ENCODE measurements at places on chromosomes 5 and 9.

GRCh38 chr9:38194870-38195269, 125.8 kb upstream of the SHB start:
- no peak for DNase-seq

DNA sequence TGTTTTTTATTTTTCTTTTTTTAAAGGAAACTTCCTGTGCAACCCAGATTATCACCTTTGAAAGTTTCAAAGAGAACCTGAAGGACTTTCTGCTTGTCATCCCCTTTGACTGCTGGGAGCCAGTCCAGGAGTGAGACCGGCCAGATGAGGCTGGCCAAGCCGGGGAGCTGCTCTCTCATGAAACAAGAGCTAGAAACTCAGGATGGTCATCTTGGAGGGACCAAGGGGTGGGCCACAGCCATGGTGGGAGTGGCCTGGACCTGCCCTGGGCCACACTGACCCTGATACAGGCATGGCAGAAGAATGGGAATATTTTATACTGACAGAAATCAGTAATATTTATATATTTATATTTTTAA, 2.1 kb downstream of the CSF2 start:
- no peak for DNase-seq

- no peak for DNase-seq
Observed at GRCh38 chr5:132198571-132198970, 29.1 kb downstream of the P4HA2 start.

DNA sequence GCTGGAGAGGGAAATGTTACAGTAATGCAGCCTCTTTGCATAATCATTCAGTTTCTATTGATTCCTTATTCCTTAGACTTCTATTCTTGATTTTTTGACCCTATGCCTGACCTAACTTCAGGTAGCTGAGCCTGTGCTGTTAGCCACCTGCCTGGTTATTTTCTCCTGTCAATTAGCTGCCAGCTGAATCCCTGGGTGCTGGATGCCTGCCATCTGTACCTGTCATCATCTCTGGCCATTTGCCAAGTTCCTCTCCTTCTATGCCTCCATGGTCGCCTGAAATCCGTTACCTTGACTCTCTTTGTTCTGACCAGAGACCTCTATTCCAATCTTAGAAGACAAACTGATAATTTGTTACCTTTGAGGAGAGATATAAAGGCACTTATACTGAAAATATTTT, 178.3 kb downstream of the CAVIN4 start:
- no peak for DNase-seq

GRCh38 chr5:55894135-55894534, 43.0 kb downstream of the IL31RA start:
- no peak for DNase-seq

DNA sequence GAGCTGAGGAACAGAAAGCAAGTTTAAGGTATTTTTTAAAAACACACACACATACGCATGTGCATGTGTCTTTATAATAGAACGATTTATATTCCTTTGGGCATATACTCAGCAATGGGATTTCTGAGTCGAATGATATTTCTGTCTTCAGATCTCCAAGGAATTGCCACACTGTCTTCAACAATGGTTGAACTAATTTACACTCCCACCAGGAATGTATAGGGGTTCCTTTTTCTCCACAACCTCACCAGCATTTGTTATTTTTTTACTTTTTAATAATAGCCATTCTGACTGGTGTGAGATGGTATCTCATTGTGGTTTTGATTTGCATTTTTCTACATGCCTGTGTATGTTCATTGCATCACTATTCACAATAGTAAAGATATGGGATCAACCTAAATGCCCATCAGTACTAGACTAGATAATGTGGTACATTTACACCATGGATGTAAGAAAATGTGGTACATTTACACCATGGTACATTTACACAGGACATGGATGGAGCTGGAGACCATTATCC, 60.3 kb upstream of the MAP3K1 start:
- no peak for DNase-seq

DNA sequence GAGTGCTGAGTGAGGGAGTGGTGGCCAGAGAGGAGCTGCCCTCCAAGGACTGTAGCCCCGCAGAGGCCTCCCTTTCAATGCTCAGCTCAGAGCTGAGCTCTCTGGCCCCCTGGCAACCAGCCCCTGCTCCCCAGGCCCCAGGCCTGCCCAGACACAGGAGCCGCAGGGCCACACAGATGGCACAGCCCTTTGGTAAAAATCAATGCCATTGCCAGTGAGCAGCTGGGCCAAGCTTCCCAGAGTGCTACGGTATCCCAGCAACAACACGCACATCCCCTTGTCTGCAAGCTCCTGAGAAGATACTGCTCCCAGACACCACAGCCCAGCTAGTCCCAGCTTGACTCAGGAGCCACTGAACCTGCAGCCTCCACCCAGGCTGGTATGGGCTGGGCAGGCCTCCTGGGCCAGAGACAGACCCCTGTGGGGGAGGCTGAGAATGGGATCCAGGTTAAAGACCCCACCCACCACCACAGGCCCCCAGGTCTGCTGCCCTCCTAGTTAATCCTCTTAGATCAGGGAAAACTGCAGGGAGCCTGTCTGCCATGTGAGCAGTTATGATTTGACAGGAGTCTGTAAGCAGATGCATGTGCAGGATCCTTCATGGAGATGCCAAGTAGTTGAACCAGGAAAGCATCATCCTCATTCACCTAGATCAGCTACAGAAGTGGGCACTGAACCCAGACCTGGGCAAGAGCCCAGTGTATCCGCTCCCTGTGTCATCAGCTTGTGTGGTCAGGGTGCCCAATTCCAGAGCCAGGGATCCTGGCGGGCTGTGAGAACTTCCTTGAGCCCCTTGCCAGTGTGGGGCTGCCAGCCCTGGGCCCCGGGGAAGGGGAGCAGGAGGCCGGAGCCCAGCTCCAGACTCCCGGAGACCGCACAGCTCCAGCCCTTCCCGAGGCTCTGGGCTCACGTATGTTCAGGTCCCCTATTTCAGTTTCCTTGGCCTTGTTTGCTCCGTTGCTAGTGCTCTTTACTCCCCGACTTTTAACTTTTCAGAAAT, 26.7 kb upstream of the ADAMTS2 start:
- DNase-seq = no peak

- DNase-seq = no peak
Observed at GRCh38 chr5:145429170-145429569, 406.0 kb downstream of the PRELID2 start.

DNA sequence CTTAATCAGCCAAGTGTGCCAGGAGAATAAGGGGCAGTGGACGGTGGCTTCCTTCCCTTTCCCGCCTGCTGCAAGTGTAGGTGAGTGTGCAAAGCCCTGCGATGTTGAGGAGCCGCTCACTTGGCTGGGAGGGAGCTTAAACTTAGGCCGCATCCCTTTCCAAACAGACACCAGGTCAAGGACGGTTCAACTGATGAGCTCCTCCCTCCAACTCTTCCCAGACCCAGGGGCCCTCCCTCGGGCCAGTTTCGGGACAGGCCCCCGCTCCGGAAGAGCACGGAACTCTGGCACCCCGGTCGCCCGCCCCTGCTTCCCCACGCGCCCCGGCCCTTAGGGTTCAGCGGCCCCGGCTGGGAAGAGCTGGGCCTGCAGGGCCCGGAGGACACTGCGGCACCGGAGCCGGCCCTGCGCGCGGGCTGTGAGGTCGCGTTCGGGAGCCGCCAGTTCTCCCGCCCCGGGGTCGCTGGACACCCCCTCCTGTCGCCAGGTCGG, 481 bp downstream of the MRPL36 start:
- peak; percentile 15 for DNase-seq

DNA sequence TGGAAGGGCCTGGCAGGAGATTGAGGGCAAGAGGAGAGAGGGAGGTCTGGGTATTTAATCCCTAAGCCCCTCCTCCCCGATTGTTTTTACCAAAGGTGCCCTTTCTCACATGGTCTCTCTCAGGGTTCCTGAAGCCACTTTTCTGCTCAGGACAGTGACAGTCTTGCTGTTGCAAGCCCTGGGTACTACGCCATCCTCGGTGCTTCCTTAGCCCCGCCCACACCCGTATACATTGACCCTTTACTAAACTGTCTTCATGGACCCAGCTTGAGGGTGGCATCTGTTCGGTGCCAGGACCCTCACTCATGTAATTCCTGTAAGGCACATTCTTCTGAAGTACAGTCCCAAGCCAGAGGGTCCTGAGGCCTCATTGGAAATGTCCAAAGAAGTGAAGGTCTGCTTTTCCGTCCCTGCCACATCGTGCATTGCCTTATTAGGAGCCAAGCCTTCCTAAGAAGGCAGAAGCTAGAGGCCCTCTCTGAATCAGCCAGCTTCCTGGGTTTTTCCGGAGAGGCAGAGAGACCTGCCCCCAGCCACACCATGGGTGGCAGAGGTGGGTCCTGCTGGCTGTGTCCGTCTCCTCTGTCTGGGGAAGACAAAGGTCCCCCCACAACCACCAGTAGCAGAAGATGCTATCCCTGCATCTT, 1.9 kb upstream of the SH3PXD2B start:
- no peak for DNase-seq

DNA sequence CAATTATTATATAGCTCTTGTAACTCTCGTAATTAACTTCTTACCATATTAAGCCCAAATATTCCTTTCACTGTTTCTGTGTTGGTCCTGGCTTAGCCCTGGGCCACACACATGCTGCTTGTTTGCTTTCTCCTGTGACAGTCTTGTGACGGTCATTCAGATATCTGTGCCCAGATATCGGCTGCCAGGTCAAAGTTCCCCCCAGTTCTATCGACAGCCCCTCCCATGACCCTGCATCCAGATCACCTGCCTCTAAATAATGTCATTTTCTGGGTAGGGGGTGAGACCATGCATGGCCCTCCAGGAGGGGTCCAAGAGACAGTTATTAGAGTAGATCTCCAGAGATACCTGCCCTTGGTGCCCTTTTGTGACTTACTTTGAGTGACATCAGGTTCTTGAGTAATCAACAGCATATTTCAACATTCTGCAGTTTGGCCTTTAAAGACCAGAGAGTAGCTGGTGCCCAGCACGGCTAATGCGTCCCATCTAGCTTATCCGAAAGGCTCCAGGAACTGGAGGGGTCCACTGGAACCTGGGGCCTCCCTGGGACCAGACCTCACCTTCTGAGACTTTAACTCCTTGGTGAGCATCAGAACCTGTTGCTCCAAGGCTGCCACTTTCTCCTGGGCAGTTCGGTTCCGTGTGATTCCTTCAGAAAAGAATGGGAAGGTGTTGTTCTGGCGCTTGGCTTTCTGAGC, 26.9 kb downstream of the TBC1D2 start:
- no peak for DNase-seq

GRCh38 chr5:67999391-67999790, 216.2 kb upstream of the PIK3R1 start:
- no peak for DNase-seq

- no peak for DNase-seq
Observed at GRCh38 chr9:73125651-73126050, 26.0 kb upstream of the ANXA1 start.

- DNase-seq = peak; percentile 67
Observed at GRCh38 chr9:13478639-13479038, 199.1 kb upstream of the MPDZ start.

GRCh38 chr9:38626006-38626405, 5.6 kb upstream of the ANKRD18A start:
- DNase-seq = no peak

DNA sequence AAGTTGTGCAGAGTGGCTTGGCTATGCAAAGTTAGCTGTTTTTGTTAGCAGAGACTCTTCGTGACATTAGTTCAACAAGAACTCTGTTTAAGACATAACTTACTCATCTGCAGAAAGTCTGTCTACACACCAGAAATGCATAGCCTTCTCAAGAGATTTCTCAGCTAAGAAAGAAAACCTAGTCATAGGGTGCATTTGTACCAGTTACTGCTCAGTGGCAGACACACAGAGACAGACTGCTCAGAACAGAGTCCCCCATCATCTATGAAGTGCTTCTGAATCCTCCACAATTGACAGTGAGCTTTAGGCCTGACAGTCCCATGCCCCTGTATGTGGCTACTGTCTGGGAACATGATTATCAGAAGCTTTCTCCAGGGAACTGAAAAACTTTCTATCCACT, 56.1 kb upstream of the IFNK start:
- no peak for DNase-seq

GRCh38 chr5:118906947-118907346, 81.4 kb downstream of the DTWD2 start:
- DNase-seq = no peak

GRCh38 chr5:71836559-71837112, 117.6 kb downstream of the CARTPT start:
- DNase-seq = no peak

GRCh38 chr9:129211686-129212085, 33.6 kb upstream of the IER5L start:
- no peak for DNase-seq

GRCh38 chr5:163190283-163190682, 247.1 kb upstream of the CCNG1 start:
- DNase-seq = no peak

DNA sequence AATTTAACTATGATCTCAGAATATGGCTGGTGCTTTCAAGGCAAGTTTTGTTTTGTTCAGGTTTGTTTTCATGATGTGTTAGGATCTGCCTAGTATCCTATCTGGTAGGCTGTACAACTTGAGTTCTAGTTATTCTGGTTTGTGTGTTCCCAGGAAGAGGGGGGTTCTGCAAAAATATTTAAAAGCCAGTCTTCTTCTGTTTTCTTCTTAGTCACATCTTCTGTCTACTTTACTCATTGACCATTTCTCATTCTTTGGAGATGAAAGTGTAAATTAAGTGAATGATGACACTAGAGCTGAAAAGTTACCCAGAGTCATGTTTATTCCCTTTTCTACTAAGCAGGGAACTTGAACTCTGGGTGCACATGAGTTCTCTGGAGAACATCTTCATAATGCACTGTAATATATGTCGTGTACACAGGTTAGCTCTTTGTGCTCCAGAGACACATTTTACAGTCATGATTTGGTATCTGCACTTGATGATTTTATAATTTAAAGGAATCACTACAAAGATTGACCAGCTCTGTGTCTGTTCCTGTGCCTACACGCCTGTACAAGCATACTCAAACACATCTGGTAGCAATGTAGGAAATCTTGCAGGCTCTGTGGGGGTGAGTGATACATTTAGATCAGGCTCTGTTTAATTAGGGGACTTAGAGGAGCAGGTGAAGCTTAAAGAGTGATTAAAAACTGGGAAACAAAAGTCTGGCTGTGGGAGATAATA, 5.0 kb downstream of the SMAD5 start:
- DNase-seq = no peak

GRCh38 chr9:27261517-27262211, 35.3 kb downstream of the EQTN start:
- no peak for DNase-seq

GRCh38 chr5:148882332-148882731, 55.9 kb downstream of the ADRB2 start:
- DNase-seq = no peak

GRCh38 chr5:147661541-147661940, 121.0 kb downstream of the JAKMIP2 start:
- DNase-seq = no peak

All from muscle of arm (tissue), 14 donors.